ENCODE measurements at places on chromosomes 7 and 10.

DNA sequence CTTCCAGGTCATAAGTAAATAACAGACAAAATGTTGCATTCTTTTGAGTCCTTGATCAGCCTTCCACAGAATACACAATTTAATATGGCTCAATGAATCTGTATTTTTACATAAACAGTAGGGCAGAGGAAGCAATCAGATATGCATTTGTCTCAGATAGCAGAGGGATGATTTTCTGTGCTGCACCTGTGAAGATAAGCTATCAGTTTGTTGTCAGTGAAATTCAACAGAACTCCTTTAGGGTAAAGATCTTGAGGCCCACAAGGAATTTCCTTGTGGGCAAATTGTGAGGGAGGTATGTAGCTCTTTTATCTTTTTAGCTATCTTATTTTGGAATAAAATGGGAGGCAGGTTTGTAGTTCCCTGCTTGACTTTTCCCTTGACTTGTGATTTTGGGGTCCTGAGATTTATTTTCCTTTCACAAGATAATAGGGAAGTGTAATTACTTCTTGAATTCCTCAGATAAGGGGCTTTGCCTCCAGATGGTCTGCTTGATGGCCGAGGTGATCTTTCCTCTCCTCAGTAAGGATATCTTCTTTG lies 60.8 kb upstream of the CYP2C18 start:
- no peak for DNase-seq

GRCh38 chr10:22701132-22701826 lies 13.1 kb downstream of the PIP4K2A start:
- no peak for DNase-seq

- no peak for DNase-seq
Measured at GRCh38 chr10:33588974-33589600, 254.6 kb upstream of the NRP1 start.

- no peak for DNase-seq
Measured at GRCh38 chr10:17659365-17659764, 15.4 kb downstream of the STAM start.

DNA sequence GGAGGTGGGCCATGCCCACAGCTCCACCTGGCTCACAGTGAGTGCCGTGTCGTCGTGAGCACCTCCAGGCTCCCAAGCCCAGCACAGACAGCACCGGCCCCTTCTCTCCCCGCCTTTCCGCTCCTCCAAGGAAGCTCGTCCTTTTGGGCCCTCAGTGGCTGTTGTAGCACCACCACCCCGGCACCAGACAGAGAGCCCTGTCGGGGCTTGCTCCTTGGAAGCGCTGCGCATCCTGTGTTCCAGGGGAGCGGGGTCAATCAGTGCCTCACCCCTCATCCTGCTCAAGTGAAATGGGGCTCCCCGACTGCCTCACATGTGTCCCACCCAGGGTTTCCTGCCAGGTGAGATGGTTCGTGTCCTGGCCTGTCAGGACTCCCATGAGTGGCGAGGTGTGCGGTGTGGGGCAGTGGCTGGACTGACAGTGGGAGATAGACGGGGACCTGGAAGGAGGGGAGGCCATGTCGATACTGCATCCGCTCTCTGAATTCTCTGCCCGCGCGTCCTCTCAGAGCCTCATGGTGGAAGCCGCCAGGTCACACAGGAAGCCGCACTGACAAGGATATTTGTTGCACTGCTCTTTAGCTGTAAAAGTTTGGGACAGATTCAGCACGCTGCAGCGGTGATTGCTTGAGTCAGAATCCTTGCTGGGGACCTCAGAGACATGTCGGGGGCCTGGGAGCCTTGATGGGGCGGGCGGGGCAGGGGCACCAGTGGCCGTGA lies 107.1 kb downstream of the INPP5A start:
- DNase-seq: no peak

DNA sequence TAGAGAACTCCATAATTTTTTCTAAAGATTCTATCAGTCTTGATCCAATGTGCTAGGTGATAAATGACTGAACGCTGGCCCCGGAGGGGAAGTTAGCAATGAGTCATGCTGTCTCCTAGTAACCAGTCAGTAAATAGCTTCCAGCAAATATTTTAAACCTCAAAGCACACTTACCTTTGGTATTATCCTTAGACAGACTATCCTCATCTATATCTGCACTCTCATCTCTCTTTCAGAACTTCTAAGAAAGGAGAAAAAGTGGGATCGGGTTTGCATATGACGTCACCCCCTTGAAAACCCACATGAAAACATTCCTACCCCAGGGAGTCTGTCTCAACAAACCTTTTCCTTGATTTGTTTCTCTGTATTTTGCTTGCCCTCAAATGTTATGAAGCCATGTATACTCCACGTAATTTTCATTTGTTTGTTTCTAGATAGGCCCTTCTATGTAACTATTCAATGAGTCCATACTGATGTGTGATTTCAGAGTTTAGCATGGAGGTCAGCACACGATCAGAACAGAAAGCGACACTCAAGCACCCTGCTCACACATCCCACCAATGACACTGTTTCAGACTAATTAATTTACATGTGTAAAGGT lies 174.9 kb upstream of the NRP1 start:
- peak; percentile 93 for DNase-seq

DNA sequence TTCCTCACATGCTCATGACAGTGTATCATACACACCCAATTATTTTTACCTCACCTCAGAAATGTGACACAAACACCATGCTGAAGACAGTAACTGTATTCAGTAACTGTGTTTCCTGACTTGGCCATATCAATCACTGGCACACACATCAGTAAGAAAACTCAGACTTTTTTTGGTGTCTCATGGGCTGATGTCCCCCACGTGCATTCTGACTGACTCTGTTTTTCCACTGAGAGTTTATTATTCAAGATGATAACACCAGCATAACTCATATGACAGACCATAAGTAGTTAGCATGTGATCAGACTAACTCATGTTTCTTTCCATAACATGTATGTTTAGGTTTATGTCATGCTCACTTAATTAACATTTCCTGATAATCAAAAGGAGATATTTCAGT lies 124.8 kb downstream of the CD36 start:
- DNase-seq: no peak

DNA sequence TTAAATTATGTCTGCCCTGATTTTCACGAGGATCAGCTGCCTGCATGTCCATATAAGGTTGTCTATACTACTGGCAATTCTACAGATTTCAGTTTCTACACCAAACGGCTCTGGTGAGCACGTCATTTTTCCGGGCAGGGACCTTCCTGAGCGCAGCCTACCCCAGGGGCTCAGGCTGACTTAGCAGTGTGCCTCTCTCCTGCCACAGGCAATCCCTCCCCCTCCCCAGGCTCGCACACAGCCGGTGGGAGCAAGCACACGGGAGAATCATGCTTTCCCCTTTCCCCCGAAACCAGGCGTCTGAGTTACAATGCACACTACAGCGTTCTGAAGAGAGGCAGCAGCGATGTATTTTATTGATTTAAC lies 1.7 kb downstream of the KLF6 start:
- no peak for DNase-seq

DNA sequence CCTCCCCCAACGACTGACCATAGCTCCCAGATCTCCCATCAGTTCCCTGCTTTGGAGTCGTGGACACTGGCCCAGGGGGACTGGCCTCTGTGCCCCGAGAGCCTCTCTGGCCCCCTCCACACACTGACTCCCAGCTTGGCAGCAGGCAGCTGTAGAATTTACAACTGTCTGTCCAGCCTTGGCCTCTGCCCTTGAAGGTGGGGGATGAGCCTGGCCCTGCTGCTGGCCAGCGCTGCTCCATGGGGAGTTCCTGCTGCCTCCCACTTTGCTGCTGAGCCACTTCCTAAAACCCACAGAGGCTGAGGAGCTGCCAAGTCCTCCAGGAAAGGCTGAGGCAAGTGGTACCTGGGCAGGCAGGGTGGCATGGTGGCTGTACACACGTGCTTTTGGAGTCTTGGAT lies 147.1 kb downstream of the WDR11 start:
- DNase-seq: no peak

GRCh38 chr10:71333129-71333887 lies 14.2 kb downstream of the SLC29A3 start:
- no peak for DNase-seq

DNA sequence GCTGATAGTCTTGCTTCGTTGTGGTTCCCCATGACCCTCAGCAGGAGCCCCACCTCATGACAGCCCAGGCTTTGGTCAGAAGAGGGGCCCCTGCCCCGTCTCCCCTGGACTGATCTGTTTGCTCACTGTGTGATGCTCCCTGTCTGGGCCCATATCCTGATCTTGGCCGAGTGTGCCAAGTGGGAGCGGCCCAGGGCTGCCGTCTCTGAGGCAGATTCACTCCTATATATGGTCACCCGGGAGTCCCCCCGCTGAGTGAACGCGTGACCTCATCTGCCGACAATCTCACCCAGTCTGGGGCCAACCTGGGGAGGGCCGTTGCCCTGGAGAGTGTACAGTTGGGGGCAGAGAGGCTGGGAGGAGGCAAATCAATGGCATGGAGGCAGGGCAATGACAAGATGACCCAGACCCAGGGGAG lies 34.5 kb downstream of the PPIF start:
- DNase-seq: no peak

GRCh38 chr7:85184599-85185423 lies 2.0 kb downstream of the SEMA3D start:
- DNase-seq: no peak

DNA sequence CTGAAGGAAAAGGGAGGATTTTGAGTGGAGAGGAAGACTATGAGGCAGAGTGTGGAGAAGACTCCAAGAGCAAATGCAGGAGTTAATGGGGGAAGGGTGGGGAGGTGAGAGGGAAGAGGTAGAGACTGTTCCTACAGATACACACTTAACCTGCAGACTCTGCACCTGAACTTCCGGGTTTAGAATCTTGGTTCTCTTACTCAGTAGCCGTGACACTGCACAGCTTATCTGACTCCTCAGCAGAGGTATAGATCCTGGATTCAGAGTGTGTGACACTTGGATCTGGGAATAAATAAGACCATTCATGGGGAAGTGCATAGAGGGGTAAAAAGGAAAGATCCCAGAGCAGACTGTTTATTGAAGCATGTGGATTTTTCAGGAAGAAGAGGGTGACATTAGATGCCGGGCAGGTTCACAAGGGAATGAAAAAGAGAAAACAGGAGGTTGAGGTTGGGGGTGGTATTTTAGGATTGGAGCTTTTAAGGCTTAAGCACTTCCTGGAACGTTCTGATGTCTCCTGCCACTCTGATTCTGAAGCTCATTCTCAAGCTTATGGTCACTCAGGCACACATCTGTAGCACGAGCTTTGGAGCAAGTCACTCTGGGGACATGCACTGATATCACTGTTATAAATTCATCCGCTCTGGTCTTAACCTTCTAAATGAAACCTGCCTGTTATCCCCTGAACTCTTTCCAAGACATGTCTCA lies 5.7 kb upstream of the ZC3HAV1L start:
- DNase-seq: no peak

DNA sequence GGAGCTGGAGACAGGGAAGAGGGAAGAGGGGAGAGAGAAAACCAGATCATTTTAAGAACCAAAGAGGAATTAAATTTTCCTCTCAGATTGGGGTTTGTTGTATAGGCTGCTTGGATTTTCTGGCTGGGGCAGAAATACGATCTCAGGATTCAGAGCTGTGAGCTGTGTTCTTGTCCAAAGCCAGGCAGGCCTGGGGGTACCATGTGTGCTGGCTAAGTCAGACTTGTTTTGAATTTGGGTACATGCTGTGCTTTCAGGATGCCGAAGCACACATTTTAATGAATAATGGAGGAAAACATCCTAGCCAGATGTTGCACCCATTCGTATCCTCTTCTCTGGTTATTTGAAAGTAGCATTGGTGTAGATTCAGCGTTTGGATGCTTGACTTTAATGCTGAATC lies 170.3 kb upstream of the PODXL start:
- no peak for DNase-seq

- no peak for DNase-seq
Measured at GRCh38 chr10:57743711-57744110, 524.0 kb downstream of the IPMK start.

DNA sequence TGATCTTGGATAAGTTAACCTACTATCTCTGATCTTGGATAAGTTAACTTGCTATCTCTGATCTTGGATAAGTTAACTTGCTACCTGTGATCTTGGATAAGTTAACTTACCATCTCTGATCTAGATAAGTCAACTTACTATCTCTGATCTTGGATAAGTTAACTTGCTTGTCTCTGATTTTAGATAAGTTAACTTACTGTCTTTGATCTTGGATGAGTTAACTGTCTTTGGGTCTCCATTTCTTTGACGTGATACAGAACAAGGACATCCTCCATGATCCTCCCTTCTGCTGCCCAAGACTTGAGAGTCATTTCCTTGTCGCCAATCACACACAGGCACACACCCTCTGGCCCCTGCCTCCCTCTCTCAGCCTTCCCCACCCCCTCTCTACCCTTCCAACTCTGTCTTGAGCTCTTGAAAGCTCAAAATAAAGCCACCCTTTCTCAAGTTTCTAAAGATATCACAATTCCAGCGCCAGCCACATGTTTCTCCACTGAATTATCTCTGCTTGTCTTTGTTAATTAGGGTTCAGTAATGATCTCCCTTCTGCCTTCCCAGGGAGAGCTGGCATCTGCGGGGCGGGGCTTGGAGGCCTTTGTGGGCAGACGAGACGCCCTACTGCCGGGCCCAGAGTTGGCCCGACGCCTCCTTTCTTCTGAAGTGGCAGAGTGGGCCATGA lies 85.1 kb upstream of the GTF2I start:
- DNase-seq: no peak

- no peak for DNase-seq
Measured at GRCh38 chr7:13014011-13014410, 326.6 kb downstream of the ARL4A start.

DNA sequence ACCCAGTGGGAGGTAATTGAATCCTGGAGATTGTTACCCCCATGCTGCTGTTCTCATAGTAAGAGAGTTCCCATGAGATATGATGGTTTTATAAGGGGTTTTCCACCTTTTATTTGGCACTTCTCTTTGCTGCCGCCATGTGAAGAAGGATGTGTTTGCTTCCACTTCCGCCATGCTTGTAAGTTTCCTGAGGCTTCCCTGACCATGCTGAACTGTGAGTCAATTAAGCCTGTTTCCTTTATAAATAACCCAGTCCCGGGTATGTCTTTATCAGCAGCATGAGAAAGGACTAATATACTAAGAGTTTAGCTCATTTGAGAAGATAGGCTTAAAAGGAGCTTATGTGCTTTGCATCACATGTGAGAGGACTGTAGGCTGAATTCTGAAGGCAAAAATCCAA lies 29.3 kb downstream of the TMEM248 start:
- DNase-seq: no peak

GRCh38 chr10:15321431-15322341 lies 49.4 kb downstream of the FAM171A1 start:
- no peak for DNase-seq

DNA sequence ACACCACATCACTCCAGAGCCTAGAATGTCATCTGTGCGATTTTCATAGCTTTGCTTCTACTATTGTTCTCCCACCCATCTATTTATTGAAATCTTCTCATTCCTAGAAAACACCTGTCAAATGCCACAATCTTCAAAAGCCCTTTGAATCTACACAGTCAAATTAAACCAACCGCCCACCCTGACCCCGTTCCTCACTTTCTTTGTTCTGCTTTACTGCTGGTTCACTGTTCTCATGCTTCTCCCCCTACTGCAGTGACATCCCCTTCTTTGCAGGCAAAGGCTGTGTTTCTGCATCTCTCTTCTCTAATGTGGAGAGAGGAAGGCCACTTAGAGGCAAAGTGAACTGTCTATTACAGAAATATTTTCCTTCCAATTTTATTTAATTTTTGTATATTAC lies 152.4 kb upstream of the NEBL start:
- DNase-seq: no peak
